ENCODE measurements at places on chromosomes 2 and 18.
A peak's percentile ranks its signal among the peaks of the same experiment; 100 is the strongest.

DNA sequence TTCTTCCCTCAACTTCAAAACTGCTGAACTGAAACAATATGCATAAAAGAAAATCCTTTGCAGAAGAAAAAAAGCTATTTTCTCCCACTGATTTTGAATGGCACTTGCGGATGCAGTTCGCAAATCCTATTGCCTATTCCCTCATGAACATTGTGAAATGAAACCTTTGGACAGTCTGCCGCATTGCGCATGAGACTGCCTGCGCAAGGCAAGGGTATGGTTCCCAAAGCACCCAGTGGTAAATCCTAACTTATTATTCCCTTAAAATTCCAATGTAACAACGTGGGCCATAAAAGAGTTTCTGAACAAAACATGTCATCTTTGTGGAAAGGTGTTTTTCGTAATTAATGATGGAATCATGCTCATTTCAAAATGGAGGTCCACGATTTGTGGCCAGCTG lies 8.4 kb downstream of the HOXD8 start:
- no peak for DNase-seq

GRCh38 chr2:20744366-20745335 lies 77.7 kb downstream of the GDF7 start:
- no peak for DNase-seq

- no peak for DNase-seq
Measured at GRCh38 chr2:55761526-55761925, 67.9 kb upstream of the PNPT1 start.

DNA sequence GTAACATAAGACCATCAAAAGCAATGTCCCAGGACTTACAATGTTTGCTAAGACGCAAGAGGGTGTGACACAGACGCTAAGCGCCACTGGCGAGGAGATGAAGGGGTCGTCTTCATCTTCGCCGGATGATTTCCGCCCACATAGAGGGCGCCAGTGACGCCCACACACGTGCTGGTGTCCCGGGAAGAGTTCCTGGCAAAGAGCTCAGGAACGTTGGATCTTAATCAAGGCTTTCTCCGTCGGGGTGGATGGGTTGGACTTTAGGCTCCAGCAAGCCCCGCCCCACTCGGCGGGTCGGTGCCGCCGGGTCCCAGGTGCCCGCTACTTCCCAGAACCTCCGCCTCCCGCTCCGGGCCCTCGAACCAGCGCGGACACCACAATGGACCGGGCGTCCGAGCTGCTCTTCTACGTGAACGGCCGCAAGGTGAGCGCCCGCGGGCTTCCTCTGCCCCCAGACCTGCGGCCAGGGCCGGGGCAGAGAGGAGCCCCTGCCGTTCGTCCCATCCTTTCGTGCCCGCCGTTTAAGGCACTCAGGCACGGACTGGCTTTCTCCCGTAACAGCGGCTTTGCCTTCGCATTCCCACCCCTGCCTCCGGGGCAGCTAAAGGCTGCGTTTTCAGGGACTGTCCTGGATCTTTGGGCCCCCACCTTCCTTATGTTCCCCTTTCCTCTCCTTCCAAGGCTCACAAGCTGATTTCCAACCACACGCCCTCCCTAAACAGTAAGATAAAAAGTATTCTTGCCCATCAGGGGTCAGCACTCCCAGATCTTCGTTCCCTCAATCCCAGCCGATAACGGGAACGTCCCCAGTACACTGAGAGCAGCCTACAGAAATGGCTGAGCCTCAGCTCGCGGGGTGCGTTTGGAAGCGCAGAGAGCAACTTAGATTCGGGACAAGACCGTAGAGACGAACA lies at the start of gene AOX1:
TSS of gene AOX1 (plus strand) at position 285 of the 914 bp plus-strand sequence. CDS start at position 380, 95 bp downstream.
- DNase-seq: peak; percentile 6

GRCh38 chr2:231955758-231956472 lies 5.6 kb upstream of the DIS3L2 start:
- DNase-seq: no peak

GRCh38 chr2:191869178-191869577 lies 22.3 kb upstream of the CAVIN2 start:
- DNase-seq: no peak
